ENCODE measurements at places on chromosomes 1 and 21. TPM values are rescaled to one million over a fixed set of nuclear protein-coding genes. Genes with fewer than 3 reads are reported as not detected.
A peak's percentile ranks its signal among the peaks of the same experiment; 100 is the strongest.

The FLG2 gene
- total RNA-seq, result not detected

The CELA2A gene
- not detected for total RNA-seq

The PDC gene
- total RNA-seq, result not detected

The C1orf141 gene
- total RNA-seq, result not detected

The IRF2BP2 gene
- total RNA-seq, result 192 TPM

The RNU1-1 gene
- total RNA-seq, result 1,678 TPM

DNA sequence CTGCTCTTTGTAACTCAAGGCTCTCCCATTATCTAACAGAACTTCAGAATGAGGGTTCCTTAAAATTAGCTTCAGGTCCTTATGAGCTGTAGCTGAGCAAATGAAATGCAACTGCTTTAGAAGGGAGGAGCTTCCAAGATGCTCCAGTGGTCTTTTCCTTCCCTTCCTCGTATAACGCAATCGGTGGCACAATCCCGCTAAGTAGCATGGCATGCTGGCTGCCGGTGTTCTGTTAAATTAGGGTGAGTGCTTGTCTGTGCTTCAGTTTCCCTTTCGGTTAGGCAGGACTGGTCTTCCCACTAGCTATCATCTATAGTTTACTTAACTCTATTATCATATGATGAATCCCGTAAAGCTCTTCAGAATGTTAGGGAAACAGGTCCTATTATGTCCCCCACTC is 917 bp downstream of the KIAA0040 start:
- peak; percentile 21 for DNase-seq

- DNase-seq, result no peak
These were observed 124.3 kb downstream of the ETS2 start for GRCh38 chr21:38930066-38930465.

GRCh38 chr1:31860581-31860980 is 44.8 kb upstream of the SPOCD1 start:
- no peak for DNase-seq

GRCh38 chr1:16067127-16067768 is 6.2 kb downstream of the FAM131C start:
- DNase-seq, result peak; percentile 70

DNA sequence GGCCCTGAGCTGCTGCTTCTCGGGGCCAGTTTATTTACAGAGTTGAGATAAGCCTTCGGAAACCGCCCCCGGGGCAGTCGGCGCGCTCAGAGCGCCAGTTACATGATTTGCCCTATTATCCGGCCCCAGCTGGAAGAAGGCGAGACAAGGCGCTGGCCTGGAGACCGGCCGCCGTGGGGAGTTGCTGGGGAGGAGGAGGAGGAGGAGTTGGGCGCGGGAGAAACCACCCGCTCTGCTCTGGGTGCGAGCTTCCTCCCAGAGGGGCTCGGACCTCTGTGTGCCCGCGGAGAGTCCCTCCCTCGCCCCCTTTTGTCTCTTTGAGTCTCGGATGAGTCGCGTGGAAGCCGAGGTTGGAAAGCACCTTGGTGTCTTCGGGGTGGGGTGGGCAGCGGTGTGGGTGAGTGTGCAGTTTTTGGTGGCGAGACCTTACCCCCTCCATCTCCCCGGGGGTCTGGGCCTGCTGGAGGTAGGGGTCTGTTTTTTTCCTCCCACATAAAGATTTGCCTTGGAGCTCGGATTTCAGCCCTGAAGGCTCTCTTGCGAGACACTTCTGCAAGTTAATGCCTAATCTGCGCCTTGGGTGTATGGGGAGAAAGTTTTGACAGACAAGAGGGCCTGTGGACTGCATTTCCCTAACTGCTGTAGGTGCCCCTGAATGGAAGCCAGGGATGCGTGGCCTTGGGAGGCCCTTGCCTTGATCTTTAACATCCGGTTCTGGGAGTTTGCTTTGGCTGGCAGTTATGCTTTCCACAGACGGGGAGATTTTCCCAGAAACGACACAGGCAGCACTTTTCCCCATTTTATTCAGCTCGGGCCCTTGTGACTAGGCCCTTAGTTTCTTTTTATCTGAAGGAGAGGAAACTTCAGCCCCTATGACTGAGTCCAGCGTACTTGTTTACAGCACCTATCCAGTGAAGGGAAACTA is 80.0 kb downstream of the NDUFS5 start:
- peak; percentile 20 for DNase-seq

GRCh38 chr21:29436143-29436542 is 137.4 kb downstream of the BACH1 start:
- no peak for DNase-seq

DNA sequence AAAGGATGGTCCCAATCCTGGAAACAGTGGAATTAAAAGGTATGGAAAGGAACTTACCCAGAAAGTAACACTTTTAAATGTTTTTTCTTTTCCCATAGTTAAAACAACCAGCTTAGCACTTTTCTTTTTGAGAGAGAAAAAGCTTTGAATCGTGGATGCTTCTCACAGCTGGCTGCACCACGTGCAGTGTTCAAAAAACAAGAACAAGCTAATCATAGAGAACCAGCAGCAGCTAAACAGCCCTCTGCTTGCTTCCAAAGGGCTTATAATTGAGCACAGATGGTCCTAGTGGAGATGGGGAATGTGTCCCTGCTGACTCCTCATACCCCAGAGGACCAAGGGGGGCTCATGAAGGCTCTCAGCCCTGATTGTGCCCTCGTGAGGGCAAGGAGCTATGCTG is 26.4 kb downstream of the UTP25 start:
- DNase-seq, result no peak

DNA sequence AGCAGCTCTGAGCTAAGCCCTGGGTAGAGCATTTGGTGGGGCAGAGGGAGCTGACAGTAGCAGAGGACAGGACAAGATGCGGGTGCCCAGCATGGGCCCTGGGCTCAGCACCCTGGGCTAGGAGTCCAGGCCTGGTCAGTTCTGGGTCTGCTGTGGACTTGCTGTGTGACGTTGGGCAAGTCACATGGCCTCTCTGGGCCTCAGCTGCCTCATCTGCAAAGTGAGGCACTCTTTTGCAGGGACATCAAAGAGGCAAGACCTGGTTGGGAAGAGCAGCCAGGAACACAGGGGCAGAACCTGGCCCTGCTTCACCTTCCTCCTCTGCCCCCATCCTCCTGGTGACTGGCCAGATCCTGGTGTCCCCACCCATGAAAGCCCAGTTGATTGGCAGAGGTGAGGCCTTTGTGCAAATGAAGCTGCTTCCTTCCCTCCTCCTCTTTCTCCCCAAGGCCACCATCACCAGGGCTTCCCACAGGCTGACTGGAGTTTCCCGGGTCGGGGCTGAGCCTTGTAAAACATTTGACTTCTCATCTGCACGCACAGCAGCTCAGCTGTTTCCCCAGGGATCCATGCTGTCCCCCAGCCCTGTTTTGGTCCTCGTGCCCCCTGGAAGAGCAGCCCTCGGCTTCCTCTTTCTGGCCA is 350.5 kb downstream of the MATN1 start:
- no peak for DNase-seq

All from Calu3 (cell line).